GM12878 (cell line): ENCODE measurements at places on chromosomes 1 and 21. TPM values are rescaled to one million over a fixed set of nuclear protein-coding genes. Genes with fewer than 3 reads are reported as not detected.

MRPL55 gene
- 47.6 and 54.9 TPM in 2 replicates for total RNA-seq

KRTAP11-1 gene
- not detected in 2 replicates for total RNA-seq

NEGR1 gene
- not detected in 2 replicates for total RNA-seq

IFNLR1 gene
- 3.9 and 5.1 TPM in 2 replicates for total RNA-seq

LCE2D gene
- not detected in 2 replicates for total RNA-seq

DNA sequence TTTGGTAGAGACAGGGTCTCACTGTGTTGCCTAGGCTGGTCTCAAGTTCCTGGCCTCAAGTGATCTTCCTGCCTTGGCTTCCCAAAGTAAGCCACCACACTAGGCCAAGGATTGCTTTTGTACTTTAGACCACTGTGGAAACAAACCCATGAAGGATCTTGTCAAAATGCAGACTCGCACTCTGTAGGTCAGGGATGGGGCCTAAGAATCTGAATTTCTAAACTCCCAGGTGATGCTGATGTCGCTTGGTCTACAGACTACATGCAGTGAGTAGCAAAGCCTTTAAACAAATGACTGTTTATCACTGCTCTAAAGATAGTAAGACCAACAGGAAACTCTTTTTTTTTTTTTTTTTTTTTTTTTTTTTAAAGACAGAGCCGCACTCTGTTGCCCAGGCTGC lies 54.1 kb upstream of the MUTYH start:
- H3K27ac ChIP-seq, result peak overlapping the region; percentile 90
- H3K27me3 ChIP-seq, result no peaks in the 10 kb centered on the region
- no peak overlapping the region for H3K4me3 ChIP-seq
- peaks cover 22% of the 10 kb centered on the region for H3K4me1 ChIP-seq
- no peaks in the 10 kb centered on the region for H3K36me3 ChIP-seq
- peak; percentile 66 for DNase-seq

- H3K4me3 ChIP-seq, result no peak overlapping the region
- no peaks in the 10 kb centered on the region for H3K36me3 ChIP-seq
- H3K4me1 ChIP-seq, result peaks cover 36% of the 10 kb centered on the region
- H3K27ac ChIP-seq, result no peak overlapping the region
- DNase-seq, result no peak
- no peaks in the 10 kb centered on the region for H3K27me3 ChIP-seq
Measured at GRCh38 chr1:91708691-91709090, 177.3 kb downstream of the TGFBR3 start.

DNA sequence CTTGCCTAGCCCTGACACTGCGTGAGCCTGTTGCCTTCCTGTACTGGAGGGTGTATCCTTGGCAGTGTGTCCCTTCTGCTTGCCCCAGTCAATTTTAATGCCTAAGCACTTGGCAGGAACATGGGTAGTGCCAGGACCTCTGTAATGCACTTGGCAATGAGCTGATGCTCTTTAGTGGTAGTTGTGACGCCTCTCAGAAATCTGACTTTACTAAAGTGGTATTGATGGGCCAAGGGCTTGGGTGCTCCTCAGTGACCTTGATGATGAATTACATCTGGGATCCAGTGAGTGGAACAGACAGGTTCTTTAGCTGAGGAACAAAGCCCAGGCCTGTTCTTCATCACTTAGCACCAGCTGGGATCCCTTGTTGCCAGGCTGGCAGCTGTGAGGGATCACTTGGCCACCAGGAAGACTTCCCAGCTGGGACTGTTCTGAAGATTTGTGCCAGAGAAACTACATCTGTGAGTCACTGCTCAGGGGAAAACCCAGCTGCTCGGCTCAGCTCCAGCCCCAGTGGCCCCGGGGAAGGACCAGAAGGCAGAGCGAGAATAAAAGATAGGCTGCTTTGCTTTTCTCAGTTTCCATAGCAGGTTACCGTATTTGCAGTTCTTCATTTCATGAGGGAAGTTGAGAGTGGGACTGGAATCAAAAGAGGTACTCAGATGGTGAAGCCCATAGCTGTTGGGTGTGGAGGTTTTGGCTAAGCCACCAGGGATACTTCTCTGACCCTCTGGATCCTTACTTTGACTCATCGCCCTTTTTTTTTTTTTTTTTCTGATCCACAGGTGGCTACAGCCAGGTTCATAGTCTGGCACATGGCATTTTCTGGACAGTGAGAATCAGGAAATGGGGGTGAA lies 28.5 kb upstream of the KCNA2 start:
- H3K27me3 ChIP-seq, result no peaks in the 10 kb centered on the region
- H3K4me1 ChIP-seq, result peaks cover 73% of the 10 kb centered on the region
- H3K36me3 ChIP-seq, result no peaks in the 10 kb centered on the region
- peak overlapping the region; percentile 87 for H3K27ac ChIP-seq
- H3K4me3 ChIP-seq, result no peak overlapping the region
- DNase-seq, result peak; percentile 90

GRCh38 chr1:191016765-191017164 lies 539.1 kb upstream of the BRINP3 start:
- no peaks in the 10 kb centered on the region for H3K27me3 ChIP-seq
- no peak overlapping the region for H3K4me3 ChIP-seq
- H3K27ac ChIP-seq, result no peak overlapping the region

DNA sequence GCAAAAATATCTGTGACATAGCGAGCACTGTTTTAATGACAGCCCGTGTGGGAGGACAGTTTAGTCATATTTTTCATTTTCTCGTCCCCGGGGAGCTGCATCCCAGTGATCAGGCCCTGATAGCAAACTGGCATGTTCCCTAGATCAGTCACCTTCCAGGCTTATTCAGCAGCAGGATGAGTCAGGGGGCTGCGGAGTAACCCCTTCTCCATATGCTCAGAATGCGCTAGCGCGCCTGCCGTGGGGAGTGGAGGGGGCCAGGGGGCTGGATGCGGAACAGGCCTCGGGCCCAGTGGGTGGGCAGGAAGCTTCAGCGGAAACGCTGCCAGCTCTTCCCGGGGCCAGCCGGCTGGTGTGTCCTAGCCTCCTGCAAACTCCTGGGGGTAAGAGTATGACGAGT lies 94.0 kb downstream of the KCND3 start:
- DNase-seq, result no peak
- H3K4me3 ChIP-seq, result no peak overlapping the region
- H3K27me3 ChIP-seq, result no peaks in the 10 kb centered on the region; the same call in none of the 2 replicates
- no peak overlapping the region for H3K27ac ChIP-seq
- H3K4me1 ChIP-seq, result no peaks in the 10 kb centered on the region

GRCh38 chr1:211330282-211330936 lies 3.8 kb downstream of the TRAF5 start:
- no peaks in the 10 kb centered on the region for H3K36me3 ChIP-seq
- no peak for DNase-seq
- H3K27ac ChIP-seq, result no peak overlapping the region; the same call in 1 of the 2 replicates
- H3K27me3 ChIP-seq, result no peaks in the 10 kb centered on the region
- H3K4me3 ChIP-seq, result peak overlapping the region; percentile 65; the same call in 1 of the 2 replicates
- H3K4me1 ChIP-seq, result peaks cover 56% of the 10 kb centered on the region

DNA sequence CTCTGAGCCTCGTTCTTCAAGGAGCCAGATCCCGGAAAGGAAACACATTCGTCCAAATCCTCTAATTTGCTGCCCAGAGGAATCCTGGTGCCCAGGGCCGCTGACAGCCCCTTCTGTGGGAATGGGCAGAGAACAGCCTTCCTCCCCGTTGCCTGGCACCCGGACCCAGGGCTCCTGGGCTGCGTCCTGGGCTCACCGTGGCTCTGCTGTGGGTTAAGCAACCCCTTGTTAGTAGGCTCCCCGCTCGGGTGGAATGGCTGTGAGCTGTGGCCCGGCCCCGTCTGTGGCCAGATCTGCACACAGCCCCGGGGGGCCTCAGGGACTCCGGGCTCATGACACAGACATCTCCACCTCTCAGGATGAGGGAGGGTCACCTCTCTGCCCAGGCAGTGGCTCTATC lies 122.9 kb upstream of the ARHGEF16 start:
- no peak overlapping the region for H3K27ac ChIP-seq
- H3K27me3 ChIP-seq, result no peaks in the 10 kb centered on the region
- no peak for DNase-seq
- no peaks in the 10 kb centered on the region for H3K36me3 ChIP-seq
- no peak overlapping the region for H3K4me3 ChIP-seq
